ENCODE measurements at places on chromosomes 2 and 18.

GRCh38 chr18:40347261-40347660, 1607.8 kb upstream of the PIK3C3 start:
- DNase-seq, result no peak

DNA sequence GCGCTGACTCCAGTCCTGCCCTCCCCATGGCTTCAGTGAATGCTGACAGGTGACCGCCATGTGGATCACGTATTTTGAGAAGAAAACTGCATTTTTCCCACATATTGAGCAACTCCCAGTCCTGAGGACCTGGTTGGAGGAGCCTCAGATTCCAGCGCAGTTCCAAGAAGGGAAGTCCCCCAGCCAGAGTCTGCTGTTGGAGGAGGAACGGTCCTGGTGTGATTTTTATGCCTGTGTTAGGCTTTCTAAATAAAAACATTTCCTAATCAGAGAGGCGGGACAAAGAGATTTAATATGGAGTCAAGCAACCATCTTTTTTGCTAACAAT, 32.3 kb upstream of the COL6A3 start:
- no peak for DNase-seq

GRCh38 chr2:170739048-170739447, 23.9 kb downstream of the SP5 start:
- peak; percentile 86 for DNase-seq

GRCh38 chr2:60223859-60224258, 329.6 kb downstream of the BCL11A start:
- DNase-seq, result no peak

- DNase-seq, result no peak
Observed at GRCh38 chr2:176123411-176124109, 1.0 kb downstream of the HOXD9 start.

DNA sequence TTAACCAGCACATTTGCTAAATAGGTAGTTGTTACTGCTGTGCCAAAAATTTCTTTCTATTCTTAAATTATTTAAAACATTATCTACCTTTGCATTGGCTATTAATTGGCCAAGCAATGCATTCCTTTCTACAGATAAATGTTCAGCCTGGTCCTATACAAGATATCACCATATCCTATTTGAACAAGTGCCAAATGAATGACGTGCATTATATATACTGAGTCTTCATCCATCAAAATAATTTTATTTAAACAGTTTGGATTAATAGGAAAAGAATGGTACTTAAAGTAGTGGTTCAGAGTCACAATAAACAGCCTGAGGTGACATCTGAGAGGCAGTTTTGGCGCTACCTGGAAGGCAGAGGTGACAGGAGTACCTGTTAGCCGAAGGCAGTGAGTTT, 230.1 kb upstream of the EPAS1 start:
- DNase-seq, result no peak

DNA sequence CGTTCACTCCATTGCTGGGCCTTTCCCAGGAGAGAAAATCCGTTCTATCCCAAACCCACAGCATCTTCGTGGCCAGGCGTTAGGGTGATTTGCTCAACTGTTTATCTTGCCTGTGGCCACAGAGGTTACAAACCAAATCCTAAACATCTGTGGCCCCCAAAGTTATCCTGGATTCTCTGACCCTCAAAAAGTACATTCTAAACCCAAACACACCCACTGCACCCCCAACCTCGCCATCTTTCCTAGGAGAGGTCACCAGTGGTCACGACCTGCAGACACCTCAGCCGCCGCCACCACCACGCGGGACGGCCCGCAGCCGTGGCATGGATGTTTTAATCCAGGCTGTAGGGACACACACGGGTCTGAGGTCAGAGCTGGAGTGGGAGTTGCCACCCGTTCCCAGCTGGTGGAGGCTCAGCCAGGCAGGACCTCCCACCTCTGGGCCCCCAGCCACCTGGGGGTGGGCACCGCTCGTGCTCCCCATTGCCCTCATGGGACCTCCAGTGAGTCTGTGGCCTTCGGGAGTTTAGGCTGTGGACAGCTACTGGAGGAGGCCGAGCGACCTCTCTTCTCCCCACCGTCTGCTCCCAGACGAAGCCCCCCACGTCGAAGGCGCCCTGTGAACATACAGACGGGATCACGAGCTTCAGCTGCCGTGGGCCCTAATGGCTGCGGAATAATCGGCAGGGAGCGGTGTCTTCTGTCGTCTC, 72.0 kb downstream of the KCNG2 start:
- no peak for DNase-seq

- DNase-seq, result no peak
Observed at GRCh38 chr2:105432044-105432399, 33.2 kb upstream of the FHL2 start.

GRCh38 chr18:21242141-21242779, at the start of gene GREB1L:
Gene GREB1L, plus strand, starts transcription at chr18:21242232. Its CDS starts 141,287 bp downstream, at chr18:21383519.
- DNase-seq, result peak; percentile 91

All from AG20443 (cell line).